ENCODE measurements at places on chromosomes 5 and 9. TPM values are rescaled to one million over a fixed set of nuclear protein-coding genes. Genes with fewer than 3 reads are reported as not detected.

The PCDHB15 gene
- 0.04 TPM for total RNA-seq

GRCh38 chr9:78601957-78602565, 305.1 kb downstream of the PSAT1 start:
- peak; percentile 89 for DNase-seq

DNA sequence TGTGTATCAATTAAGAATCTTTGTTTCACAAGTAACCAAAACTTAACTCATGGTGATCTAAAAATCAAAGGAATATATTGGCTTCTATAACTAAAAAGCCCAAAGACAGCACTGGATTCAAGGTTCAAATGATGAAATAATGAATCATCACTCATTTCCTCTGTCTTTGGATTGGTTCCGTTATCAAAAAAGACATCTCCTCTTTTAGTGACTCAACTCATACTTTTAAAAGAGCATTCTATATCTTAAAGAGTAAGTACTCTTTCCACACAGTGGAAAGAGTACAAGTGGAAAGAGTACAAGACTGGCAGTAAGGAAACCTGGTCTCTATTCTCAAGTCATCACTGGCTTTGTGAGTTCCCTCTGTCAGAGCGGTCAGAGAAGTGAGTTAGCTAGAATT, 141.4 kb upstream of the NMUR2 start:
- DNase-seq = peak; percentile 50

DNA sequence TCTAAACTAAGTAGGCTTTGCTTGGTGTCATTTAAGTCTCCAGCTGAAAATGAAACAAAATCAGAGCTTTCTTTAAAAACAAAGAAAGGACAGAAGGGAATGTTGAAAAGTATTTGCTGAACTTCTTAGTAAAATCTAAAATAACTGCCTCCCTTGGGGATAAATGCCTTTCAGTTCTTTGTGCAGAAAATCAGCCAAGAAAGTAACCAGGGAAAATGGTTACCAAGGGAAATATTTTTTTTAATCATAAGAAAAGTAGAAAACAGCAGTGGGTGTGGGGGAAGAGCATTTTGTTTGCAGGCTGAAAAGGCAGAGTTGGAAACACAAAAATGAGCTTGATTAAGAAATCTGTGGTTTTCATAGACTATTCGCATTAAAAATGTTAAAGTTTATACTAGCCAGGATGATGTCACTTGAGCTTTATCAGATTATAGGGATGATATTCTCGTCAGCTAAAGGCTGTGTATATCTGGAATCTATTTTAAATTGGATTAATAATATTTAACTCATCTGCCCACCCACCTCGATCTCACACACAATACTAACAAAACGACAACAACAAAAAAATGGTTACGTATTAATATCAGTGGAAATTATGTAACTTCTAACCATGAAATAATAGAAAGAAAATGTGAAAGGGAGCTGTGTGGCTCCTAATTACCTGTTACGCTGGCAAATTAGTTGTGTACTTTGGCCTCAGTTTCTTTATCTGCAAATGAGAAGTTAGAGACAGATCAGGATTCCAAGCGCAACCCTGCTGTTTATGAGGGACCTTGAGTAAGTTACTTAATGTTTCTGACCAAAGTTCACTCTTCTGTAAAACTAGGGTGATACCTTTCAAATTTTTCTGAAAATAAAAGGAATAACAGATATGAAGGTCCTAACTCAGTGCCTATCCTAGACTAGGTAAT, at the start of gene ECM2:
Gene ECM2, minus strand, starts transcription at position 51 of the 911 bp plus-strand sequence. CDS start 13,124 bp downstream, outside the sequence.
- DNase-seq = no peak
